Nephron progenitor cell (in vitro differentiated cells): ENCODE measurements at places on chromosomes 2 and 18.

GRCh38 chr2:99550368-99550767 lies 60.6 kb upstream of the REV1 start:
- DNase-seq = no peak

- DNase-seq = no peak
Measured at GRCh38 chr2:108612514-108613183, 78.4 kb downstream of the LIMS1 start.

DNA sequence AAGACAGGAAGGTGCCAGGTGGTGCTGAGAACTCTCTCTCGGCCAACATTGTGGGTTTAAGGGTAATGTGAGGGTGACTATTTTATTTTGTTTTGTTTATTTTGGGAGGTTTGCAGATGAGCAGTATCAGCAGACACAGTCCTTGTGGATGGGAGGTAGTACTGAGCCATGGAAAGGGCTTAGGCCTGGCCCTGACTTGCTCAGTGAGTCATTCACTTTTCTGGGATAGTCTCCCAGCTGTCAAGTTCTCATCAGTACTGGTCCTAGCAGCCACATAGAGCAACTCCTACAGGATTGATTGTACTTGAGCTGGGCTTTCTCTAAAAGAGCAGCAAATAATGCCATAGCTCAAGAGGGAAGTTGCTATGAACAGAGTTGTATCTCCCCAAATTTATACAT lies 175.2 kb downstream of the LOXHD1 start:
- DNase-seq = no peak

- DNase-seq = peak; percentile 7
Measured at GRCh38 chr2:144747571-144747970, 227.7 kb upstream of the ZEB2 start.

DNA sequence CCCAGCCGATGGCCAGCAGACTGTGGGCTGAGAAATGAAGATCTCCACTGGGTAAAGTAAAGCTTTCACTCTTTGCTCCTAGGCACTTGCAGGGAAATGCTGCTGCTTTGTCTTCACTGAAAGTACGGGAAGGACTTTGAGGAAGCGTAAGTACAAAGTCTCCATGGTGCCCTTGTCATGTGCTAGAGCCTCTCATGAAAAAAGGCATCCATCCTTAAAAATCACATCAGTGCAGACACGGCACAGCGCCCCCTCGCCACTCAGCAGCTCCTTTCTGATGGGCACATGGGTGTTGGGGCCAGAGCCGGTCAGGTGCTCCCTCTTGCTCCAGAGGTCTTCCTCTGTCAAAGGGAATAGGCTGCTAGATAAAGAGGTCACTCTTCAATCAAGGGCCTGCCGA lies 109.0 kb upstream of the STPG4 start:
- DNase-seq = no peak

- no peak for DNase-seq
Measured at GRCh38 chr2:165743442-165743841, 50.6 kb downstream of the GALNT3 start.

DNA sequence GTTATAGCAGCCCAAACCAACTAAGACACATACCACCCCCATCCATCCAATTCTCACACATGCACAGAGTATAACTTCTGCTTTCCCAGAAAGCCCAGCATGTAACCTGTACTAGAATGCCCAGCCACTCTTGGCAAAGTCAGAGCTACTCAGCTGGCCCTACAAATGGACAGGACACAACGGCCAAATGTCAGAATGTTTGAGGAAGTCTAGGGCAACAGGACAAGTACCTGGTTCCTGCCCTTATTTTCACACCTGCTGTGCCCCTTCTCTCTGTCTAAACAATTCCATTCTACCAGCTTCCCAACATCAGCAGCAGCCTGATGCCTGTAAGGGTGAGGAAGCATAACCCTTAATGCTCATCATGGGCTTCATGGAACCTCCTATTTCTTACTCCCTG lies 15.1 kb upstream of the BZW1 start:
- DNase-seq = no peak

DNA sequence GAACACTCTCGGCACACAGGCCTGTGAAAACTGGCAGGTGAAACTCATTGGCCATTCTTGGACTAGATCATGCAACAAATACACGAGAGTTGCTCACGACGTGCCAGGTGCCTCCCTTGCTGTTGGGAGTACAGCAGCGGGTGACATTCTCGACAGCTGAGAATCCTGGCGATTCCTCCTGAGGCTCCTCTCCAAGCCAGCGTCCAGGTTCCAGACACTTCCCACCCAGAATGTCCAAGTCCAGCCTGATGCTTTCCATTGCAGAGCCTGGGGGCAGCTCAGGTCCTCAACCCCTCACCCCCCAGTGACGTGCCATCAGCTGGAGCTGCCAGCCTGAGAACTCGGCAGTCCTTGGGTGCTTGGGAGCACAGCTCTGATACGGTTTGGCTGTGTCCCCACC lies 124.2 kb downstream of the PXDN start:
- no peak for DNase-seq
